ENCODE measurements at places on chromosomes 7 and 10.

DNA sequence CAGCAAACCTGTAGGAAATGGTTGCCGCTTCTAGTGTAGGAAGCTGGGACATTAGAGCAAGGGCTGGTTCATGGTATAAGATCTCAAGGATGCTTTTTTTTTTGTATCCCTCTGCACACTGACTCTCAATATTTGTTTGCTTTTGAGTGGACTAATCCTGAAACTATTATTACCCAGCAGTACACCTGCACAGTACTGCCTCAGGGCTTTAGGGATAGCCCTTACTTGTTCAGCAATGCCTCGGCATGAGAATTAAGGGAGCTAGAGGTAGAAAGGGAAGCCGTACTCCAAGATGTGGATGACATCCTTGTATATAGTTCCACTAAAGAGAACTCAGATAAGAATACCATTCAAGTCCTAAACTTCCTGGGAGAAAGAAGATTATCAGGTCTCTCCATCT is 70.5 kb downstream of the COPG2 start:
- DNase-seq = no peak

GRCh38 chr10:131830446-131831130 is 70.2 kb upstream of the PPP2R2D start:
- no peak for DNase-seq

GRCh38 chr10:4046030-4046429 is 261.0 kb upstream of the KLF6 start:
- DNase-seq = no peak

DNA sequence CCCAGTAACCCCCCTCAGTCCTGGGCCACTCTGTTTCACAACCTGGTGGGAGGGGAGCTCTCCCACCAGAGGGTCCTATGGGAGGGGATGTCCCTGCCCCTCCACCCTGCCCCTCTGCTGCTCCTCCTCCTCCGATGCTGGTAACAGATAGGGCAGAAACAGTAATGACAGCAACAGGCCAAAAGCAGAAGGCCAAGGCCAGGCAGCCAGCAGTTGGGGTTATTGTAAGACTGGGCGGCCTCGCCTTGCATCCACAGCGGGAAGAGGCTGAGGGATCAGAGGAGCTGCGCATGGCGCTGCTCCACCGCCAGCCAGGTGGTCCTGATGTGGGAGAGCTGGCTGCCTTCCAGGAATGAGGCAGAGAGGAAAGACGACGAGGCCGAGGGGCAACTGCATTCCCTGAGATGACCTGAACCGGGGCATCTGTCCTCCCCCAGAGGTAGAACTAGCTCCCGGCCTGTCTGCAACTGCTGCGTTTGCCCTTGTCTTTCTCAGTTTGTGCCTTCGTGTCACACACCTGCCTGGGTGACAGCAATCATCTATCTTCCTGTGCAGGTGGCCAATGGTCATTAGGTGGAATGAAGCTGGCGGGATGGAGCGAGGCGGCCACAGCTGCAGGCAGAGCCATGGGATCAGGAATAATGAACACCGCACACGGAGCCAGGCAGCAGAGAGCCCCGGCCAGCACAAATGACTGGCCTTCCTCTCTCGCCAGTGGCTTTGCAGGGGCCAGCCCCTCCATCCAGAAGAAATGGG is 54.0 kb upstream of the CACUL1 start:
- no peak for DNase-seq

DNA sequence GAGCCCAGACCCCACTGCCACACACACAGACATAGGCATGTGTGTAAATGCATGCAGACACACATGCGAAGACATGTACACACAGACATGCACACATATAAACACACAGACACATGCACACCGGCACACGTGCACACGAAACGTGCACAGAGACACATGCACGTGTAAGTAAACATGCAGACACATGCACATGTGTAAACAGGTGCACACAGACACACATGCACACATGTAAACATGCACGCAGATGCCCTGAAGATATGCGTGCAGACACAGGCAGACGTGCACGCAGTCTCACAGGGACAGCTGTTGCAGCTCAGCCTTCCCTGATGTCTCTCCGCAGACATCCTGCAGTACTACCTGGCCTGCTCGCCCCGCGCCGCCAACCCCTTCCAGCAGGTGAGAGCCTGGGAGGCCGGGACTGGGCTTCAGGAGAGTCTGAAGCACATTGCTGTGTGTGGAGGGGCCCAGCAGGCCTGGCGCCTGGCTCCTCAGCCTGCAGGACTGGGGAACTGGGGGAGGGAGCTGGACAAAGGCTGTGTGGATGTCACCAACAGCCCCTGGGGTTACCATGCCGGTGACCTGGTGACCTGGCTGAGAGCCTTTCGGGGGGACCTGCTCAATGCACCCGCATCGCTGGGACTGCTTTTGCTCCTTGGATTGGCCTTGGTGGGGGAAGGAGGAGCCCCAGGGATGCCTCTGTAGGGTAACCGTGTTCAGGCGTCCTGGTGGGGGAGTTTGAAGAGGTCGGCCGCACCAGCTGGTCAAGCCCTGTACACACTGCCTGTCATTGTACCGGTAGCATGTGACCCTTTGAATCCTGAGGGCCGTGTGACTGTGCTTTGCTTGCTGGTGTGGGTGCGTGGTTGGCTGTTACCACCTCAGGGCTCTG is 20.3 kb downstream of the TTYH3 start:
- no peak for DNase-seq

DNA sequence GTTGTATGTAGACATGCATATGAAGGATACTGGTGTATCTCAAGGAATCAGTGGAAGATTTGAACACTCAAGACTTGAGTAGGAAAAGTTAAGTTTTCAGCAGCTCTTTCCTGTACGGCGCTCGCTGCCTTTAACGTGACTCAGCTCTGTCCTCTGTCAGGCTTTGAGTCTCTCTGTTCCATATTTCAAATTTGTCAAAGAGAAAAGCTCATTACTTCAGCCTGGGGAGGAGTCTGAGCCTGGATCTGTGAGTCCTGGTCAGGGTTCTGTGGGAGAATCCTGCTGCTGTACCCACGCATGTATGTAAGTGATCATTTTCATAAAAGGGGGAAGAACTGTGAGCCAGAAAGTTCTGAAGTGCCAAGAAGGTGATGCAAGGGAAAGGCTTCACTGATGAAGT is 13.8 kb upstream of the MPP7 start:
- DNase-seq = no peak

DNA sequence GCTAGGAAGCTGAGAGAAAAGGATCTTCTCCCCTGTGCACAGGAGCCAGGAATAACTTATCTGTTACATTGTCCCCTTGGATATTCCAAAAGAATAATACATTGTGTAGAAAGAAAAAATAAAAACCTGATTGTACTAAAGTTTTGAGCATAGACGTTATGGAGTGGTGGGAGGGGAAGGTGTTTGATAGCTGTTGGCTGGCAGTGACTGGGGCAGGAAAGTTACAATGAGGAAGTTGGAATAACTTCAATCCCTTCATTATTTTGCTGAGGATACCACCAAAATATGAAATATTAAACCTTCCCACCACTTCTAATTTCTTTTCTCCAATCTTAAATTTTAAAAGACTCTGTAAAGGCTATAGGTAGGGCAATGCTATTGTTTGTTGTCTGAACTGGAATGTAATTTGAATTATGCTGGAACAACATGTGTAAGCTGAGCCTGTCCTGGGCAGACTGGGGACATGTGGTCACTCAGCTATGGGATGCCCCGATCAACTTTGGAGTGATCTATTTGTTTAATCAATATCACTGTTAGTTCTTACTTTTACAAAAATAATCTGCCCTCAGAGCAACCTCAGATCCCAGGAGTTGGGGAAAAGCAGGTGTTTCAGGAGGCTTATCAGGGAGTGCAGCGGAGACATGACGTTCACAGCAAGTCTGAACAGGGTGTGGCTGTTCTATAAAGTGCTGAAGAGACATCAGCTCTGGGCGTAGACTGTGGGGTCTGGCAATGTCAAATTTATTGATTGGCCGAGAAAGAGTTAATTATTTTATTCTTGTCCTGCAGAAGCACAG is 20.8 kb downstream of the CYP3A43 start:
- no peak for DNase-seq

- no peak for DNase-seq
These were observed 95.3 kb downstream of the CPED1 start for GRCh38 chr7:121083790-121084251.

DNA sequence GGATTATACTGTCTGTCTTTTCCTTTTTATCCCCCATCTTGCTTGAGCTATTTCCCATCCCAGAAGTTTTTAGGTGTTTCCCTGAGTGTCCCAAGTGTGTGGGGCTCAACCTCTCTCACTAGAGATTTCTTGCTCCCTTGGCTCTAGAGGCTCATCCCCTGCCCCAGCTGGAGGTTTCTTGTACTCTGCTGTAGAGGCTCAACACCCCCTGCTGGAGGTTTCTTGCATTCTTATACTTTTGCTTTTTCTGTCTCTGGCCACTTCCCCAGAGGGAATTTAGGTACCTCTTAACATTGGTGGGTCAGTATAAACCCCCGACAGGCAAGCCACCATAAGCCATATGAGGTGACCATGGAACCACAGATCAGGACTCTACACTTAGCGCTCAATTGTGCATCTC is 114.2 kb upstream of the FAM3C start:
- no peak for DNase-seq

DNA sequence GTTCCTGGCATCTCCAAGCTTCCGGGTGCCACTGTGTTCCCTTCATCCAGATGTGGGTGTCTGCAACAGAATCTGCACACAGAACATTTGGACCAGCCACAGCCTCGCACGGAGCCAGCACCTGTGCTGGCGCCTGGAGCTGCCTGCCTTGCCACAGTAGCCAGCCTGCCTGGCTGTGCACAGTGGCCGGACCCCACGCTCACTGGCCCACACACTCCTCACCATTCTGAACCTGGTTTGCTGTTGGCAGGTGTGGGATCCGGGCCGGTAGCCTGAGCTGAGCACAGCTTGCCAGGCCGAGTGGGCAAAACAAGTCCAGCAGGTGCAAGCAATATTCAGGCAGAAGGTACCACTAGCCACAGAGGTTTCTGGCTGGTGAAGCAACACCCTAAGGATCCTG is 7.6 kb upstream of the KLHL7 start:
- no peak for DNase-seq

- DNase-seq = peak; percentile 18
These were observed 71.8 kb upstream of the PIK3CG start for GRCh38 chr7:106793015-106793975.

DNA sequence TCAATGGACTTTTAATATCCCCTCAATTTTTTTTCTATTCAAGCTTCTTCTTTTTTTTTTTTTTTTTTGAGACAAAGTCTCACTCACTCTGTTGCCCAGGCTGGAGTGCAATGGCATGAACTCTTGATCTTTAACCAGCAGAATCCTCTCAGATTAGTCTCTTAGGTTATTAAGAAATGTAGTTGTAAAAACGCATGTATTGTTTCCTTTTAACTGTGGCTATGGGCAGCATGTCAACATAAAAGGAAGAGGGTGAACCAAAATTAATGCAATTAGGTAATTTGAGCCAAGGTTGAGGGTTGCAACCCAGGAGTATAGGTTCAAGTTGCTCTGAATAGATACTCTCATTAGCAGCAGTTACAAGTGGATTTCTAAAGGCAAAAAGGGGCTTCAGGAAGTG is 4.3 kb upstream of the GSTO1 start:
- DNase-seq = no peak

DNA sequence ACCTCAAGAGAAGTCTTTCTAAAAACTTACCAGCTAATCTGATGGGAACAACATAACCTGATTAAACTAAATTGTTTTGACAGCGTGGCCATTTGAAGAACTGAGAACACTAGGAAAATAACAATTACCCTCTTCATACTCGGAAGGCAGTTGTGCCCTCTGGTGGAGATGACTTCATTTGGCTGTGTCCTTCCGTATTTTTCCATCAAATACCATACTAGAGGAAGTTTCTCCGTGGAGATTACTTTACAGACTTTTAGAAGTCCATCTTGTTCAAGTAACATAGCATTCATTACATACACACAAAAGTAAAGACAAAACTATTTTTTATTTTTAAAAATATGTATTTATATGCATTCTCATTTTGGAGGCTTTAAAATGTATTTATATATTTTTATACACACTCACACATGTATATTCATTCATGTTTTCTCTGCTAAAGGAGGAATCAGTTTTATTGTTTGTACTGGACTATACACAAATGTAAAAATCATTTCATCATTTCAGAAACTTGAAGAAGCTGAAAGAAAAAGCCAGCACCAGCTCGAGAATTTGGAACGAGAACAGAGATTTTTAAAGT is 25.2 kb downstream of the SMNDC1 start:
- DNase-seq = no peak

DNA sequence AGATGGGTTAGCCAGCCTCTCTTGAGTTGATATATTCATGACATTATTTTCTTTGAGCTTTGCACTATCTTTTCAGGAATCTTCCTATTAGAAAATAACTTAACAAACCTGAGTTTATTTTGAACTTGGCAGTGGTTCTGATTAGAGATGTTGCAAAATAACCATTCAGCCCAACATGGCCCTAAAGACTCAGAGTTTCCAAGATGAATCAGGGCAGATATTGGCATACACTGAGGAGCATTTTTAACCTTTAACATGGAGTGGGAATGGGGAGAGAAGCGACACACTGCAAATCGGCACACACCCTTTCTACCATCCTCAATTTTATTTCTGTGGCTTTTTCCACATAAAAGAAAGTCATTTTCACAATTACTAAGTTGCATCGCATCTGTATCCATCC is 190.8 kb downstream of the TRIL start:
- DNase-seq = no peak

DNA sequence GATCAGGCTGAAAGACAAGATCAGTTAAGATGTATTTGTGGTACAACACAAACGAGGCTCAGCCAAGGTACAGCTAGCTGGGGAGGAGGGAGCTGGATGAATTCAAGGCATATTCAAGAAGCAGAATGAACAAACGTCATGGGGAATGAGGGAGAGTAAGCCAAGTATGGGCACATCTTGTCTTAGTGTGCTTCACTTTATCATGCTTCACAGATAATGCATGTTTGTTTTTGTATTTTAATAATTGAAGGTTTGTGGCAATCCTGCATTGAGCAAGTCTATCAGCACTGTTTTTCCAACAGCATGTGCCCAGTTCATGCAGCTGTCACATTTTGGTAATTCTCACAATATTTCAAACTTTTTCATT is 135.4 kb downstream of the HIBADH start:
- no peak for DNase-seq

DNA sequence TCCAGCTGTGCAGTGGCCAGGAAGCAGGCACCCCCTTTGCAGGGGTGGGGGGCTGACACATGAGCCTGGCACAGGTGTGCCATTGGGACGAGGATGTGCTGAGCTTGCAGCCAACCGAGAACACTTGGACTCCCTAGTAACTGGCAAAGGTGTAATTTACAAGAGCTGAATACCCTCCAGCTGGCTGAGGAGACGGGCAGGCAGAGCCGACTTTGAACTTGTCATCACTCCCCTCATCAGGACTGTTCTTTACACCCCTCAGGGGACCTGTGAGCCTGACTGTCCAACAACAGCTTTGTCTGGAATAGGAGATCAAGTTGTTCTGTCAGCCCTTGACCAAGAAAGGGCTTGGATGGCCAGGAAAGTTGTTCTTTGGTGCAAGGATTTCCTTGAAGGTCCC is 61.2 kb downstream of the CDH23 start:
- no peak for DNase-seq

All from GM19239 (cell line).